ENCODE measurements at places on chromosomes 2 and 18.
A peak's percentile ranks its signal among the peaks of the same experiment; 100 is the strongest.

GRCh38 chr2:61759005-61759404 is 94.9 kb downstream of the FAM161A start:
- DNase-seq = no peak

DNA sequence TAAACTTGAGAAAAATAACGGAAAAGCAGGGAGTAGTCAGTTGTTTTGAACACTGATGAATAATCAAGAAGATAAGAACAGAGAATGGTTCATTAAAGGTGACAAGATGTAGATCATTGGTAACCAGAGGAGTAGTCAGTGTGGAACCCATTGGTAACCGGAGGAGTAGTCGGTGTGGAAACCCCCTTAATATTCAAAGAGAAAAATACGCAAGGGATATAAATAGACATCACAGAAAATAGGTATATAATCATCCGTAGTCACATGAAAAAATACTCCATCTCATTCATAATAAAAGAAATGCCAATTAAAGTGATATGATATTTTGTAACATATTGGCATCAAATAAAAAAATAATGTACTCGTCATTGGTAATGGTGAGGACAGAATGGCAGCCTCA is 70.6 kb upstream of the EPAS1 start:
- DNase-seq = no peak

DNA sequence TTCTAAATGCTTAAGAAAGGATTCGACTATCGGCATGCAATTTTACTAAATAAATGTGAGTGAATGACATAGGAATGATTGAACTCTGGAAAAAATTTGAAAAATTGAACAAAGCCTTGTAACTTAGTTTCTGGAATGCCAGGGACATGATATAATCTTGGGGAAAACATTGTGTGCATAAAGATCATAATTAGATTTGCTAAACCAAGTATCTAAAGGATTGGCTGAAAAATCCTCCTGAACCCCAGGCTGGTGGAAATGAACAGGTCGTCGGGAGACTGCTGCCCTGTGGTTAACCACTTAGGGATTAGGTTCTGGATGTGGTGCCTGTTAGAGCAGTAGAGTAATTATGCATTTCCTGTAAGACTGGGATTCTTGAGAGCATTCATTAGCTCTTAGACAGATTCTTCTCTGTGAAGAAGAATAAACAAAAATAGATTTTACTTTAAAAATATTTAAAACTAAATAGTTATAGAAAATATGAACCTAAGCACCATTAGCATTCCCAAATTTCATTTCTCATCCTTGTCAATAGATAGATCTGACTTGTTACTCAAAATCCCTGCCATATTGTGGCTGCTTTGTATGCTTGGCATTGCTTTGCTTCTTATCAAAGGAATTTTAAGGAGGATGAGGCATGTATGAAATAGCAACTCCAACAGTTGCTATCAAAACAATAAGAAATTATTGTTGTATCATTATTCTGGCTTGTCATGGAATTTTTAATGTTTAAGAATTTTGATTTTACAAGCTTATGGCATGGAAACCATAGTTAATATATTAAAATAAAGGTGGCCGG is 55.9 kb downstream of the LYPD6B start:
- no peak for DNase-seq

- no peak for DNase-seq
Observed at GRCh38 chr2:47065771-47066380, 89.2 kb downstream of the STPG4 start.

DNA sequence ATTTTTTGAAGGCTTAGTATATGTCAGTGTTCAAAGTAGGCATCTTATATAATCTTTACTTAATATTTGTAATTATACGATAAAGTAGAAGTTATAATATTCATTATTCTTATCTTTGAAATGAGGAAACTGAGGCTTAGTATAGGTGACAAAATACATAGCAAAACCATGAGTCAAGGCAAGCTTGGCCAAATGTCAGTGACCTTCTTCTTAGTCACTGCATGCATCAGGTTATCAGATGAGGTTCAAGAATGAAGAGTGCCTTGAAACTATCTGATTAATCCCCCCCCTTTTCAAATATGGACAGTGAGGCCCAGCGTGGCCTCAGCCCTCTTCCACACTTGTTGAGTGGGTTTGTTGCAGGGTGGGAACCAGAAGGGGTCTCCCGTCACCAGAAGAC is 59.3 kb downstream of the PMAIP1 start:
- no peak for DNase-seq

DNA sequence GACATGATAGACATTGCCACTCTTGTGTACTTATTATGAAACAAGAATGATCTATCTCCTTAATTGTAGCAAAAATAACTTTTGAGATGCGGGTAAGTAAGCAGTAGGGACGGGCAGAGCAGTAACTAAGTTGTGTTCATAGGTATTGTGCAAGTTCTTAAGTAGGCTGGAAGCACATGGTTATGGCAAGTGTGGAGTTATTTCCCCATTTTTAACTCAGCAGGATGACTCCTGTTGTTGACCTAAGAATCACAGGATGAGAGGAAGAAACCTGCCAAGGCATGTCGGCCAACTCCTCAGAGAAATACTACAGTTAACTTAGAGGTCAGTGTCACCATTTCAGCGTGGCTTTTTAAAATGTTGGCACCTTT is 51.1 kb upstream of the FN1 start:
- no peak for DNase-seq

DNA sequence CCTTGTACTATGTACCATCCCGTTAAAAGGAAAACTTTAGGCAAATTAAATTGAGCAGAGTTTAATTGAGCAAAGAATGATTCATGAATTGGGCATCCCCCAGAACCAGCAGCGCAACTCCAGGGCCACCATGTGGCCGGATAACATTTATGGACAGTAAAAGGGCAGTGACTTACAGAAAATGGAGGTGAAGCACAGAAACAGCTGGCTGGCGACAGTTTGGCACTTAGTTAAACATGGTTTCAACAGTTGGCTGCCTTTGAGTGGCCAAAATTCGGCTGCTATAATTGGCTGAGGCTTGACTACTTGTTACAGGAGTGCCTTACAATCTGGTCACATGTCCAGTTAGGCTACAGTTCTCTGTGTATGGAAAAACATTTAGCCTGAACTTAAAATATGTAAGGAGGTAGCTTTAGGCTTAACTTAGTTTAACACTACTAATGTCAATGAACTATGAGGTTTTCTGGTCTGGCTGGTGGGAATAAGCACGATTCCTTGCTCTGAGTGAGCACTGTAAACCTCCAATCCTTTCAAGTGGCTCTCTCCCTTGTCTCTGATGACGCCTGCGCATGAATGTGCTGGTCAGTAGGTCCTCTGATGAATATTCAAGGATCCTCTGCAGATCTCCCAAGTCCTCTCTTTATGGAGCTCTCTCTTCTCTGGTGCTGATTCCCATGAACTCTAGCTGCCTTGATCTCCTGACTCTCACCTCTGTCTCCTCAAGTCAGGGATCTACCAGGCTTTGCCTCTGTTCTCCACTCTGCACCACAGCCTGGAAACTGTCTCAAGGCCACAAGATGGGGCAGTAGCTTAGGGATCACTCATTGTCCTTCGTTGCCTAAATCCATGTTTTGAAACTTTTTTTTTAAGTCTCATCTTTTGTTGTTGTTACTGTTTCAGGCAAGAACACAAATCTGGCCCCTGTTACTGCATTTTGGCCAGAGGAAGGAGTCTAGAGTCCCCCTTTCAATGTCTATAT is 24.4 kb upstream of the RAB31 start:
- peak; percentile 59 for DNase-seq

- DNase-seq = peak; percentile 61
Observed at GRCh38 chr2:50591642-50592041, 440.3 kb downstream of the NRXN1 start.
